Frontal cortex (tissue), 4 donors: ENCODE measurements at places on chromosomes 1 and 21.

DNA sequence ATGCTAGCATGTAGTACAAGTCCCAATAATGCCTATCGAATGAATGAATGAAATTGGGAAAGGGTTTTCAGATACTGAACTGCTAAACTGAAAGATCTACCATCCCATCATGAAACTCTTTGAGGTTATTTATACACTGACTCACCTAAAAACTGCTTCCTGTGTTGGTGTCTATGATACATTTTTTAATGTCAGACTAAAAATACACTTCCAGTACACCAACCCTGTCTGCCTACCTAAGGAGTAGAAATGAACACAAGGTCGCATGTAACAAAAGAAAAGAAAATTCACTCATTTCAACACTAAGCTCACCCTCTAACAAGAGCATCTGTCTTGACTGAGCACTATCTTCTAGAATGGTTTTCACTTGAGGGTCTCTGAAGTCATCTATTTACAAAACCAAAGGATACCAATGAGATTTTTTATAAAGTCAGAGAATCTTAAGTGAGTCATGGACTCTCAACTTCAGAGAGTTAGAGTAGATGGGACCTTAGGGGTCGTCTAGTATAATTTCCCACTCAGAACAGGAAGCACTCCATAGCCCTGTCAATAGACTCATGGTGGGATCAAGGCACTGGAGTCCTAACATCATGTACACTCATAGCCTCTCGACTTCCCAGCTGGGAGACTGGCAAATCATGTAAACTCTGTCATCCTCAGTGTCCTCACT lies 53.4 kb downstream of the WLS start:
- no peak for DNase-seq

DNA sequence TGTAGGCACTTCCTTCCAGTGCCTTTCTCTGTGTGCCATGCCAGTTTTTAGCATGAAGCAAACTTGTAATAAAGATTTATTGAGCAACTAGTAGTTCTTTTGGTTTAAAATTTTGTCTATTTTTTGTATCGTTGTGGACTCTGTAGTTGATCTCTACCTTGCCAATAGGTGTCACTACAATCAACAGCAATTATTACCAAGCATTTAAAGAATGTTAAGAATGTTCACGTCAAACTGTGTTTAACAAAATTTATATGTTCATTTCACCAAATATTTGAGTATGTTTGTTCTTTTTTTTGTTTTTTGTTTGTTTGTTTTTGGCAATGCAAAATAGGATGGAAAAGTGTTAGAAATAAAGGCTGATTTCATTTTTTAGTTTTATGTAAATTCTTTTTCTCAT lies 208.1 kb downstream of the PATJ start:
- DNase-seq: no peak

DNA sequence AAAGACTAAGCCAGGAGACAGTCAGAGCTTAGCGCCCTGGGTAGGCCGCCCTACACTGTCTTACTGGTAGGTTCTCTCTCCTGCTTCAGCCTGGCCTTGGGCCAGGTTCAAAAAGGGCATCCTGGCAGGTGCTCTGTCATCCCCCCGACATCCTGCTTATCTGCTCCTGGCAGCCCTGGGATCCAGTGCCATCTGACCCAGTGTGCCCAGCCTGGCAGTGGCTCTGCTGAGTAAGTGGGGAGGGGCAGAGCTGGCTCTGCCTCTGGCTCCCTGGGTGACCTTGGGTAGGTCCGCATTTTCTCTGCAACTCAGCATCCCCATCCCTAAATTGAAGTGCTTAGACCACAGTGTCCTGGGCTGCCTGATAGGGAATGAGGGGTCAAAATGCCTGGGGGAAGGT lies 549.9 kb downstream of the PTPRU start:
- DNase-seq: no peak

DNA sequence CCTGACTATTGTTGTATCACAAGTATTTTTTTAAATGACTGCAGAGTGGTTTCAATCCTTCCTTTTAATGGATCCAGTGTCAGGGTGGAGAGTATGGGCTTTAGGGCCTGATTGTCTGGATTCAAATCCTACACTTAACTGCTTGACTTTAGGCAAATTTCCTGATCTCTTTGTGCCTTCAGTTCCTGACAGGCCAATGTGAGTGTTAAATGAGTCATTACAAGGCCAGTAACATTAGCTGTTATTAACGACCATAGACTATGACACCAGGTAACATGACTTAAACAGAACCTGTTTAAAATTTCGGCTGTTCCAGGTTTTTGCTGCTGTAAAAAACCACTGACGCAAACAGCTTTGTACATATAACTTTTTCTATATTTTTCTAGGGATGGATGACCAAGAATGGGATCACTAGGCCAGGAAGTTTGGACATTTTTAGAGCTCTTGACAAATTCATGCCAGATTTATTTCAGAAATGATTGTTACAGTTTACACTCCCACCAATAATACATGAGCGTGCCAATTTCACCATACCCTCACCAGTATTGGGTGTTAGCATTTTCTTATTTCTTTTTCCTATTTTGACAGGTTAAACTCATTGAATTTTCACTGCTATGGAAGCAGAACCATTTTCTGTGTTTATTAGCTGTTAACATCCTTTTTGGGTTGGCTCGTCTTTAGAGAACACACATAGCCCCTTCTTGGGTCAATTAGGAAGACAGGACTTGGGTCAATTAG lies 11.3 kb downstream of the ZNF362 start:
- DNase-seq: no peak

DNA sequence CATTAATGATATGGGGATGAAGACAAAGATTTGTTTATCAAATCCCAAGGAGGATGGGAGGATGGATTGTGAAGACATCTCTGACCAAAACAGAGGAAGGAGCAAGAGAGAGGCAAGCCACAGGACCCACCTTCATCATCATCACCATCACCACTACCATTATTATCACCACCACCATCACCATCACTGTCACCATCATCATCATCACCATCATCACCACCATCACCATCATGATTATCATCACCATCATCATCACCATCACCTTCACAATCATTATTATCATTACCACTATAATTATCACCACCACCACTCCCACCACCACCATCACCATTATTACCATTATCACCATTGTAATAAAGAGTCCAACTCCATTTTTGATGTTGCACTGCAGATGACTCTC lies 482.5 kb downstream of the PTPRU start:
- no peak for DNase-seq

GRCh38 chr1:168135116-168135920 lies 1.4 kb downstream of the GPR161 start:
- no peak for DNase-seq
